ENCODE measurements at places on chromosomes 4 and X. TPM values are rescaled to one million over a fixed set of nuclear protein-coding genes. Genes with fewer than 3 reads are reported as not detected.
A peak's percentile ranks its signal among the peaks of the same experiment; 100 is the strongest.

DNA sequence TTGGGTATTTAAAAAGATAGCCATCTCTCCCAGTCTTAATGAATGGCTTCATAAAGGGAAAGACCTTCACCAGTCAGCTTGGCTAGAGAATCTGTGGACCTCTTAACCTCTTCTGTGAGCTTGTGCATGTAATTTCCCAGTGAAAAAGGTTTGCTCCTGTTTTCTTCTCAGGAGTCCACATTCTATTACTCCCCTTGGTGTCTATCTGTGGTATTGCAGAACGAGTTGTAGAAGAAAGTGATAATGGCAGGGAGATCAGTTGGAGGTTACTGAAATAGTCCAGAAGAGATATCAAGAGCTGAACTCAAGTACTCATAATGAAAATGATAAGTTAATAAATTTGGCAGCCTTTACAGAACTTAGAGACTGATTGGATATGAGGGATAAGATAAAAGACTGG lies 16.5 kb upstream of the VAMP7 start:
- no peaks in the 10 kb centered on the region for H3K27me3 ChIP-seq
- no peaks in the 10 kb centered on the region for H3K4me1 ChIP-seq
- DNase-seq = no peak
- H3K27ac ChIP-seq = no peak overlapping the region

GRCh38 chrX:101658661-101659491 lies 774 bp downstream of the ARMCX2 start:
- peak; percentile 74 for DNase-seq
- peak overlapping the region; percentile 87 for H3K4me3 ChIP-seq
- H3K27ac ChIP-seq = peak overlapping the region; percentile 84

- H3K27me3 ChIP-seq = no peaks in the 10 kb centered on the region
- no peak overlapping the region for H3K4me3 ChIP-seq
- no peaks in the 10 kb centered on the region for H3K36me3 ChIP-seq
- DNase-seq = no peak
- H3K27ac ChIP-seq = no peak overlapping the region
Observed at GRCh38 chr4:153938994-153939393, 150.1 kb upstream of the SFRP2 start.

- no peaks in the 10 kb centered on the region for H3K36me3 ChIP-seq
- H3K27me3 ChIP-seq = no peaks in the 10 kb centered on the region
- H3K4me1 ChIP-seq = no peaks in the 10 kb centered on the region
Observed at GRCh38 chr4:110920990-110921389, 298.1 kb upstream of the PITX2 start.

GRCh38 chrX:155841232-155841631 lies 39.9 kb upstream of the VAMP7 start:
- H3K27ac ChIP-seq = no peak overlapping the region
- H3K4me3 ChIP-seq = no peak overlapping the region
- no peak for DNase-seq
- H3K27me3 ChIP-seq = no peaks in the 10 kb centered on the region
- no peaks in the 10 kb centered on the region for H3K36me3 ChIP-seq

DNA sequence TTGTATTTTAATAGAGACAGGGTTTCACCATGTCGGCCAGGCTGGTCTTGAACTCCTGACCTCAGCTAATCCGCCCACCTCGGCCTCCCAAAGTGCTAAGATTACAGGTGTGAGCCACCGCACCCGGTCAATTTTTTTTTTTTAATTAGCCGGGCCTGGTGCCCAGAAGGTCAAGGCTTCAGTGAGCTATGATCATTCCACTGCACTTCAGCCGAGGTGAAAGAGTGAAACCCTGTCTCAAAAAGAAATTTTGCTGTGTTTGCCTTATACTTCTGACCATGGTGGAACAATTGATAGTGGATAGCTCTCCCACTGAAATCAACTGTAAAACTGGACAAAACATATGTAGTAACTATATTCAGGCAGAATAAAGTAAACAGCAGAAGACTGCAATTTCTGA lies 24.0 kb upstream of the SMIM14 start:
- H3K4me3 ChIP-seq = no peak overlapping the region
- H3K27ac ChIP-seq = no peak overlapping the region
- H3K36me3 ChIP-seq = no peaks in the 10 kb centered on the region
- no peak for DNase-seq
- H3K4me1 ChIP-seq = no peaks in the 10 kb centered on the region

- H3K27me3 ChIP-seq = no peaks in the 10 kb centered on the region
- no peaks in the 10 kb centered on the region for H3K4me1 ChIP-seq
- no peak for DNase-seq
- H3K27ac ChIP-seq = no peak overlapping the region
- H3K4me3 ChIP-seq = no peak overlapping the region
Observed at GRCh38 chr4:113614414-113614813, 147.1 kb downstream of the CAMK2D start.

- H3K27ac ChIP-seq = no peak overlapping the region
- H3K36me3 ChIP-seq = no peaks in the 10 kb centered on the region
- DNase-seq = no peak
- H3K27me3 ChIP-seq = no peaks in the 10 kb centered on the region
Observed at GRCh38 chrX:112051576-112051975, 31.0 kb downstream of the TRPC5 start.

DNA sequence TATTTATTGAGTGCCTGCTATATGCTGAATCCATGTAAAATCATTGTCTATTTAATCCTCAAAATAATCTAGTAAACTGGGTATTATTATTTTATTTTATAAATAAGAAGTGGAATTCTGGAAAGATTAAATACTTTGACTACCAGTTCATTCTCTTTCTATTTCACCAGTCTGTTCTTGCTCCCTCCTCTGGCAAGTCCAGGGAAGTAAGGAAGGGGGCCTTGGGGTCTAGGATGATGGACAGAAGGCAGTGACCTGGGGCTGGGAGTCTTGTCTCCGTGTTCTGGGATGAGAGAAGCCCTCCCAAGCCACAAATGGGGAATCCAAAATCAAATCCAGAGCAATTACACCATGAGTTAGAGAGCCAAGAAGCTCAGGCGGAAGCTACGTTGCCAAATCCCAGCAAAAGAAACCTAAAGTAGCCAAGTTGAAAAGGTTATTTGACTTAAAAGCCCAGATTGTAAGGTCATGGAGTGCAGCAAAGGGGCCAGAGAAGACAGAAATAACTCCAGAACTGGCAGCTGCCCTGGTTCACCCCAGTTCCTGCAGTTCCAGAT lies 28.3 kb upstream of the PARM1 start:
- no peak overlapping the region for H3K27ac ChIP-seq
- H3K36me3 ChIP-seq = no peaks in the 10 kb centered on the region
- no peak overlapping the region for H3K4me3 ChIP-seq
- H3K4me1 ChIP-seq = no peaks in the 10 kb centered on the region
- no peak for DNase-seq
- H3K27me3 ChIP-seq = no peaks in the 10 kb centered on the region

GRCh38 chrX:27598312-27598711 lies 8.2 kb downstream of the DCAF8L2 start:
- DNase-seq = no peak
- H3K27ac ChIP-seq = no peak overlapping the region
- H3K4me1 ChIP-seq = no peaks in the 10 kb centered on the region
- no peaks in the 10 kb centered on the region for H3K36me3 ChIP-seq

- no peak for DNase-seq
- H3K4me1 ChIP-seq = no peaks in the 10 kb centered on the region
- no peaks in the 10 kb centered on the region for H3K36me3 ChIP-seq
- H3K27ac ChIP-seq = no peak overlapping the region
- H3K4me3 ChIP-seq = no peak overlapping the region
Observed at GRCh38 chrX:75648803-75649588, 126.2 kb upstream of the ZDHHC15 start.

- H3K4me3 ChIP-seq = peak overlapping the region; percentile 69
- H3K36me3 ChIP-seq = no peaks in the 10 kb centered on the region
- no peaks in the 10 kb centered on the region for H3K27me3 ChIP-seq
- H3K27ac ChIP-seq = no peak overlapping the region
Observed at GRCh38 chr4:140426610-140427105, 790 bp downstream of the CLGN start.

DNA sequence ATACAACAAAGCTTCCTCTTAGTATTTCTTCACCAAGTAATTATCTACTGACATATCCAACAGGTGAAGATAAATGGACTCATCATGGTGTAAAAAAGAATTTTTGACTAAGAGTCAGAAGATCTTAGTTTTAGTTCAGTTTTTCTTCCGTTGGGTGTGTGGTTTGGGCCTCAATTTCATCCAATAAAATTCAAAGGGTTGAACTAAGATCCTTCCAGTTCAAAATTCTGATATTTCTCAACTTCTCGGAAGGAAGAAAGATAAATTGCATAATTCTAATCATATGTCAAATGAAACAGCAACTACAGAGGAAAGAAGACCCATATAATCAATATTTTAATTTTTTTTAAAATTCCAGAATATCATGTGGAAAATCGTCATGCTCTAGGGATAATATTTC lies 192.7 kb downstream of the SPRY1 start:
- no peak overlapping the region for H3K4me3 ChIP-seq
- no peaks in the 10 kb centered on the region for H3K27me3 ChIP-seq
- H3K27ac ChIP-seq = no peak overlapping the region
- H3K4me1 ChIP-seq = peaks cover 3% of the 10 kb centered on the region

DNA sequence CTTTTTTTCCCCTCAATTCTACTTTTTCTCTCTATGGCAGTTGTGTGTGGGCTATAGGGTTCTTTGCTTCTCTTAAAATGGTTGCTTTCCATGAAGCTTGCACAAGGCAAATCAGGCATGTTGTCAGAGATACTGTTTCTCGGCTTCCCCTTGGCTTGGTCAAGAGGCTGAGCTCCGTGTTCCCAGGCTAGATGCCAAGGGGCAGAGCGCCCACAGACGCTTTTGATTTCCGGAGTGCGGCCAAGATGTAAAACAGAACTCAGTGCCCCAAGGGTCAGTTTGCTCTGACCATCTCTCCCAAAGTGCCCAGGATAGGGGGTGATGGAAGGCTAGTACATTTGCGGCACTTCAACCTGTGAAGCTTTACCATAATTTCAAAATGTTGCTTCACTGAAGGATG lies 64.2 kb upstream of the DIPK2B start:
- H3K36me3 ChIP-seq = no peaks in the 10 kb centered on the region
- H3K27ac ChIP-seq = no peak overlapping the region
- H3K4me3 ChIP-seq = no peak overlapping the region
- no peaks in the 10 kb centered on the region for H3K27me3 ChIP-seq
- DNase-seq = no peak

RNF212 gene
- total RNA-seq = 3.4 TPM

DNA sequence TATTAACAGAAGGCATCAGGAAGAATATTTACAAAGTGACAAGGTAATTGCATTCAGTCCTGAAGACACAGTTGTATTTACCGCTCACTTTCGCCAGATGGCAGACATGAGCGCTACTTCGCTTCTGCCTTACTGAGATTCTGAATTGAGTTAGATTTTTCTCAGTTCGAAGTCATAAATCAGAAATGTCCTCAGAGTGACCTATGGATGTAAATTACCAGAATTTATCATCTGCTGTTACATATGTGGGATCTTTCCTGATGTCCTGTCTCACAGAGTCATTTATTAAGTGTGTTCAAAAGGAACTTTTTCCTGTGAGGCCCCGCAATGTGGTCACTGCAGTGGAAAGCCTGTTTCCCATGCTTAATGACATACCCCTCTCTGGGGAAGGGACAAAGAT lies 97.3 kb upstream of the DCLK2 start:
- H3K27ac ChIP-seq = no peak overlapping the region
- H3K36me3 ChIP-seq = no peaks in the 10 kb centered on the region
- H3K4me1 ChIP-seq = no peaks in the 10 kb centered on the region
- no peaks in the 10 kb centered on the region for H3K27me3 ChIP-seq

GRCh38 chrX:12988797-12989196 lies 13.9 kb downstream of the TMSB4X start:
- DNase-seq = no peak
- H3K4me3 ChIP-seq = no peak overlapping the region

DNA sequence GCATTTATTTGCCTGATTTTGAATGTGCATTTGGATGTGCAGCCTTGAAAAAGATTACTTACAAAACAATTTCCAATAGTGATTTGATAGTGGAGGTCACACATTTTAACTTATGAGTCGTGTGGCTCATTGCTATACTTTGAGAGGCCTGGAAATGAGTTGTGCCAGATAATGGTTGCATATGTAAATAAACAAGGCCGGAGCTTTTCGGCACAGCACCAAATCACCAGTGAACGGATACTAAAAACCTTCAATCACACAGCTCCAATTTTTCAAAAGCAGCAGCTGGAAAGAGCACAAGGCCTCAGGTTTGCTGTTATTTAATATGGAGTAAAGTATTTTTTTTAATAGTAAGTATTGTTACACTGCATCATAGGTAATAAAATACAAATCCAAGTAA lies 57.2 kb downstream of the NPY5R start:
- no peaks in the 10 kb centered on the region for H3K4me1 ChIP-seq
- H3K4me3 ChIP-seq = no peak overlapping the region
- H3K27me3 ChIP-seq = no peaks in the 10 kb centered on the region
- H3K27ac ChIP-seq = no peak overlapping the region
- no peaks in the 10 kb centered on the region for H3K36me3 ChIP-seq

- no peaks in the 10 kb centered on the region for H3K36me3 ChIP-seq
- DNase-seq = no peak
- no peak overlapping the region for H3K4me3 ChIP-seq
- no peaks in the 10 kb centered on the region for H3K4me1 ChIP-seq
- H3K27me3 ChIP-seq = no peaks in the 10 kb centered on the region
Observed at GRCh38 chr4:99436462-99436861, 1.3 kb upstream of the ADH7 start.

GRCh38 chr4:120673696-120674095 lies 248.8 kb downstream of the PRDM5 start:
- H3K4me1 ChIP-seq = 0 out of 2 replicates have a peak, but pooled peaks cover 3% of the 10 kb centered on the region
- no peak overlapping the region for H3K4me3 ChIP-seq
- DNase-seq = no peak
- no peak overlapping the region for H3K27ac ChIP-seq
- no peaks in the 10 kb centered on the region for H3K36me3 ChIP-seq
- H3K27me3 ChIP-seq = no peaks in the 10 kb centered on the region

- H3K27me3 ChIP-seq = no peaks in the 10 kb centered on the region
- no peaks in the 10 kb centered on the region for H3K36me3 ChIP-seq
- DNase-seq = no peak
Observed at GRCh38 chr4:71004281-71004851, 10.9 kb downstream of the DCK start.

DNA sequence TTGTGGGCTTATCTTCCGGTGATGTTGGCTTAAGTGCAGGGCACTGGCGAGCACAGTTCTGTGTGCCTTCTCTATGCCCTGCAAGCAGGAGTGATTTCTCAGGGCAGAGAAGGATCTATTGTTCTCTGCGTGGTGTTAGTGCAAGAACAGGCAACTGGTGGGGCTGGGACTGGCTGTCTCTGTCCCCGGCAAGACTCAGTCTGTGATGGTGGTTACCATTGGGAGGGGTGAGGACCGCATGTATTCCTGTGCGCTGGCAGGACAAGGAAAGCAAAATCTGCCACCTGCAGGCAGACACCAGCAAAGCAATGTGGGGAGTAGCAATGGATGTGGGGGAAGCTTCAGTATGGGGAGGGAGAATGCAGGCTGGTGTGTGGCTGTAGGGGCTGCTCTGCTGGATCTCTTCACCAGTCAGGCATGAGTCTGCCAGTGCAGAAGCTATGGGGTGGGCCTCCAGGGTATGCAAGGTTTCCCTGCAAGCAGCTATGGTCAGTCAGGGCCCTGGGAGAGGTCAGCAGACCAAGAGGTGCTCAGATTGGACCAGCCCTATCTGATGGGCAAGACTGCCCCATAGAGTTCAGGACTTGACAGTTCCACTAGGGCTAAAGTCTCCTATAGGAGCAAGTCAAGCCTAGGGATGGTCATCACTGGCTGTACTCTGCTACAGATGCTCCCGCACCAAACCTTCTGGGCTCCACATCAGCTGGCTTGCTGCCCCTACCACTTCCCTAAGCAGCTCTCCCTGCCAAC lies 16.8 kb downstream of the PF4 start:
- no peaks in the 10 kb centered on the region for H3K27me3 ChIP-seq
- DNase-seq = no peak
- H3K4me1 ChIP-seq = no peaks in the 10 kb centered on the region
- H3K36me3 ChIP-seq = no peaks in the 10 kb centered on the region
- no peak overlapping the region for H3K4me3 ChIP-seq

Data from H1 (cell line).